ENCODE measurements at places on chromosomes 3 and 15.

GRCh38 chr3:169509780-169510692 is 153.5 kb downstream of the MECOM start:
- no peak for DNase-seq

- no peak for DNase-seq
These were observed 10.3 kb downstream of the CHP1 start for GRCh38 chr15:41241221-41241964.

GRCh38 chr15:98713585-98714001 is 65.3 kb downstream of the IGF1R start:
- DNase-seq = no peak

- no peak for DNase-seq
These were observed 195.4 kb upstream of the HES1 start for GRCh38 chr3:193940526-193940925.

- DNase-seq = no peak
These were observed 68.8 kb upstream of the IQSEC1 start for GRCh38 chr3:13141991-13142412.

GRCh38 chr3:112776000-112776399 is 70.7 kb downstream of the CD200R1L start:
- DNase-seq = peak; percentile 56

DNA sequence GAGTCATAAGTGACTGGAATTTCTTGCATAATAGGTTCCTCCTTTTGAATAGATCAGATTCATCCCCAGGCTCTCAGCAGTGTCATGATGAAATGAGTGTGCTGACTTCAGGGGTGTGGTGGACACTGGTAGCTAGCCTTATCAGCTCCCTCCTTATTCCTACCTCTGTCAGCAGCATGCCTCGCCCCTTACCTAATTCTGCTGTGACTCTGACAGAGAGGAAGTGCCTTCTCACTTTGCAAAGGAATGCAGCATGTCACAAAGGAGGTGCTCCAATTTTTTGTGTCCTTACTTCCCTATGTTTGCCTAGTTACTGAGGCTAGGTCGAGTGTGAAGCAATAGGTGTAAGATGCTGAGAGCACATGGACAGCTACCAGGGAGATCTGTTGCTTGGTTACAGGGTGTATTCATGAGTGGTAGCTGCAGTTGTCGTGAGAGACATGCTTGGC is 90.6 kb downstream of the TNFAIP8L3 start:
- peak; percentile 24 for DNase-seq

DNA sequence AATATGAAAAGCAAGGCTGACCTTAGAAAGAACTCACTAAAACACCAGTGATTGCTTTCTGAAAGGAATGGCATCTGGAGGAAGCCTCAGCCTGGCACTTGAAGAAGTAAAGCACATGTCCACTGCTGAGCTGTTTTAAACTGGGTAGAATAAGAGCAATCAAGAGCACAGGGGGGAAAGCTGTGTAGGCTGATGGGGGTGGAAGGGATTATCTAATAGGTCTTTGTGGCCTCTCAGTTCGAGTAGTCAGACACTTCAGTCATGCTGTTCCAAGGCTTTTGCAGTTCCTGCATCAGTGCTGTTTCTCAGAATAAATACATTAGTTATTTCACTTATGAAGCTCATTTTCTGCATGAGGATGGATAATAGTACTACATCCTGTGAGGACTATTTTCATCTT is 22.6 kb downstream of the CCDC191 start:
- no peak for DNase-seq

DNA sequence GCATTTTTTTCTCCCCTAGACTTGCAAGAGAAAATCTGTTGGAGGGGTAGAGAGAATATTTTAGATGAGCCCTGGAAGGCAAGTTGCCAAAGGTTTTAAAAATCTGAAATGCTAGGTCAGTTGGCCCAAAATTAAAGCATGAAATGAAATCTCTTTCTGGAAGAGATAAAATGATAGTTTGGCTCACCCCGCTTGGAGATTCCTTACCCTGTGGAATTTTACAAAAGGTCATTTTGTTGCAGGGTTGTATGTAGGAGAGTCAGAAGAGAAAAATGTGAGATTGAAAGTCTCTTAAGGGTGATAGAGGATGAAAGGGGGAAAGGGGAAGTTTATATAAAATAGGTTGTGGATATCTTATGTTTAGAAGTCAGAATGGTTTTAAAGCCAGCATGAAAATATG is 277.8 kb downstream of the CD47 start:
- no peak for DNase-seq

DNA sequence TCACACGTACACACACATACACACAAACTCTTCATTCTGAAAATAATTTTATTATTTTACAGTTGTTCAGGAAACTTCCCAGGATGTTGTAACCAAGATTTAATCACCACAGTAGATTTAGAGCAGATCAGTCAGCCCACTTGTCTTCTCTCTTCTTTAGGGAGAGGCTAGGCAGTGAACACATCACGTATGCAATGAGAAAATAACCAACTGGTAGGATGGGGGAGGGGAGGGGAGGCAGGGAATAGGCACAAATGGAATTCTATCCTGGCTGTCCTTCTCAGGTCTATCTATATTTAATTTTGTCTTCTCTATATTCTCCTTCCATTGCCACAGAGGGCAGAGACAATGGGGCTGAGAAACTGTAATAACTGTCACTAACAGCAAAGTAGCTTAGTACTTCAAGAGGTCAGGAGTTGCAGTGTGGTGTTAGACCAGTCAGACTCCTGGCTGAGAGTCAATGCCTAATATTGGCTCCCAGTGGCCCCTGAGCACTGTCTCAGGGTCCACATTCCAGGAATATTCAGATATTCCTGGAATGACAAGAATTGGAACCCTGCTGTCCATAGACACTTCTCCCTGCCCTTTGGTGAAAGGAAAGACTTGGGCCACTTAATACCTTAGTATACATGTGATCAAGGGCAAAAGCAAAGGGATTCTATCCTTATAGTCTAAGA is 2.6 kb upstream of the HCLS1 start:
- DNase-seq = no peak

DNA sequence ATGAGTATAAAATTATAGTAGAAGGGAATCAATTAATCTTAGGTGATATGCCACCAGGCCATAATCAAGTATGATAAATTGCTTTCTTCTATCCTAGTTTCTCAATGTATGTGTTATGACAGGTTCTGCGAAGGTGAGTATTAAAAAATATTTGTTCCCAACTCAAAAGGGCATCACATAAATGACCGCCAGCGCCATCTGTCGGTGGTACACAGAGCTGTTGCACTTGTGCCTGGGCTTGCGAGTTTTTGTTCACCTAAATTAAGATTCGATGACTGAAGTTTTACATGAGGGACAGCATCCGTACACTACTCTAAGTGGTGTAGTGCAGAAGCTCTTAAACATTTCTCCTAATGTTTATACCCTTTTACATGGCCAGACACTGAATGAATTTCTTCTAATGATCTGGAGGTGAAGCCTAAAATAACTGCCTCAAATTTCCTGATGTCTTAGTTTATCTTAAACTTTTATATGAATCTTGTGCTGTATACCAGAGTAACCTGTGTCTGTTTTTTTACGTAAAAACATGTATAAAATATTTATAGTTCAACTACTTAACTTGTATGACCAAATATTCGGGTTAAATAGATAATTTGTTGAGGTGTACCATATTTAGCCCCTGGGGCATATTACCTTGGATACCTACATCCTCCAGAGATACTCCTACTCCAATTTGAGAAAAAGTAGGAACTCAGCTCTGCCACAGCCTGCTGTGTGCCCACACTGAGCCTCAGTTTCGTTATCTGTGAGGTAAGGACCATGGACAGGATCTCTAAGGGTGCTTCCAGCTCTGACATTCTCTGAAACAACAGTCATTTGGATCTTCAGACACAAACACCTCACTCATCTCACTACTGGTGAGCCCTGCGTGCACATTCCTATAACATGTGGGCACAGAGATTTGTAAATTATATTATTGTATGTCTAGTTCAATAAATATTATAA is 365.6 kb downstream of the MAGI1 start:
- DNase-seq = peak; percentile 22

GRCh38 chr3:143065364-143065763 is 54.2 kb upstream of the CHST2 start:
- DNase-seq = no peak

DNA sequence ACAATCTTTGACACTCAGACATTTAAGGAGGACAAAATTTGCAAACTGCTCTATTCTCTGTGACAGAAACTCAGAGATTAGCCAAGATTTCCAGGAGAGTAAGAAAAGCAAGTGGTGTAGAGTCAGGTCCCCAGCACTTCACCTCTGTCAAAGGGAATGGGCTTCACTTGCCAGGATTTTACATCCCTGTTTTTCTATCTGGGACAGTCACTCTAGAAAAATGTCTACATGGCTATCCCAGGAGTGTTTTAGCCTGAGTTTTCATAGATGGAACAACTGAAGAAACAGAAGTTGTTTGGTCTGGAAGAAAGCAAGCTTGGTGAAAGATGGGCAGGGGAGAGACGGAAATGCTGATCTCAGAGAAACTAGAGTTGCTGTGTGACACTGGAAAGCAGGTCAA is 3.0 kb downstream of the FAM219B start:
- no peak for DNase-seq

GRCh38 chr15:74453925-74454763 is 6.8 kb downstream of the UBL7 start:
- no peak for DNase-seq

DNA sequence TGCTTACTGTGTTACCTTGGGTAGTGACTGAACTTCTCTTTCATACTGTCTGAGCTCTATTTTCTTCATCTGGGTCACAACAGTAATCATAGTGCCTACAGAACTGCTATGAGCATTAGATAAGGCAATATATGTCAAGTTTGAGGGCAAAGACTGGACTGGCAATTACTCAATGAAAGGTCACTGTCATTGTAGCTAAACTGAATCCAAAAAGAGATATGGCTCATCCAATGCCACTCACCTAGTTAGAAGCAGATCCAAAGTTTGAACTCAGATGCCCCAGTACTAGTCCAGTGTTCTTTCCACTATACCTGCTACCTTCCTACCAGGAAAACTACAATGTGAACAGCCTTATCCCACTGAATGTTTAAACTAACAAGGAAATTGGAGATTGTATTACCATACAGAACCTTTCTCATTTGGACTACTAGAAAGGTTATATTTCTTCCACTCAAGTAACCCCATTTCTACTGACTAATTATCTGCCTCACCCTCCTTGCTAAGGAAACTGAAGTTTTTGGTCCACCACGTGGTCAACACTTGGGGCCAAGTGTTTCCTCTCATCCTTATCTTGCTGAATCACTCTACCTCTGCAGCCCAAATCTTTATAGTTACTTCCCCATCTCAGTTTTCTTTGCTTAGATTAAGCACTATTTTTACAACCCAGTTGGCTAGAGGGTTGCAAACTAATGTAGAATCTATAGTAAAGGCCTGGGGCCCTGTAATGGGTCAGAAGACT is 202.3 kb upstream of the LPP start:
- no peak for DNase-seq

DNA sequence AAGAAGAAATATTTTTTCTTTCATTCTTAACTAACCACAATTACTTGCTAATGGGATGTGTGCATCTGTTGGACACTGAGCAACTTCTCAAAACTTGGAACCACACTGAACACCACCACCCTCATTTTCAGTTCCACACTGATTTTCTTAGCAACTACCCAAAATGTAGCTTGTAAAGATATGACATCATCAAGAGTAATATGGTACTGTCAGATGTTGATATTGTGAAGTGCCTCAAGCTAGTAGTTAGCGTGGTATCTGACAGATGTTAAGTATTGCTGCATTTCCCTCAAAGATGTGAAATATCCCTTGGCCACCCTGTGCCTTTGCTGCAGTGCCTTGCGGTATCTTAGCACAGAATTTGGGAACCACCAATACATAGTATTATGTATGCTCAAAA is 9.3 kb downstream of the RFTN1 start:
- DNase-seq = no peak

- peak; percentile 27 for DNase-seq
These were observed 214.4 kb upstream of the NR2E3 start for GRCh38 chr15:71595846-71596553.

DNA sequence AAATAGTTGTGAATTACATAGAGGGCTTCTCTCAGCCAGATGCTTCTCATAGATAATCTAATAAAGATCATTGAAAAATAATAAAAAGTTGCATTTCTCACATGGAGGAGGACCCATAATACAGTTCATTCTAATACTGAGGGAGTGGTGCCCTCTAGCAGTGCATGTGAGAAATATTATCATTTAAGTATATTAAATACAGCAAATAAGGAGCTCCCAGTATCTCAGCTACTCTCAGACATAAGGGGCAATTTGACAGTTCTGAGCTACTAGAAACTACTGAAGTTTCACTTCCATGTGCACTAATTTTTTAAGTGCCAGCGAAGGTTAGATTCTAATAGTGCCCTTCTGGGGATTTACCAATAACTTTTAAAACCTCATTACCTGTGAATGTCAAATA is 188.3 kb downstream of the IL5RA start:
- peak; percentile 20 for DNase-seq

DNA sequence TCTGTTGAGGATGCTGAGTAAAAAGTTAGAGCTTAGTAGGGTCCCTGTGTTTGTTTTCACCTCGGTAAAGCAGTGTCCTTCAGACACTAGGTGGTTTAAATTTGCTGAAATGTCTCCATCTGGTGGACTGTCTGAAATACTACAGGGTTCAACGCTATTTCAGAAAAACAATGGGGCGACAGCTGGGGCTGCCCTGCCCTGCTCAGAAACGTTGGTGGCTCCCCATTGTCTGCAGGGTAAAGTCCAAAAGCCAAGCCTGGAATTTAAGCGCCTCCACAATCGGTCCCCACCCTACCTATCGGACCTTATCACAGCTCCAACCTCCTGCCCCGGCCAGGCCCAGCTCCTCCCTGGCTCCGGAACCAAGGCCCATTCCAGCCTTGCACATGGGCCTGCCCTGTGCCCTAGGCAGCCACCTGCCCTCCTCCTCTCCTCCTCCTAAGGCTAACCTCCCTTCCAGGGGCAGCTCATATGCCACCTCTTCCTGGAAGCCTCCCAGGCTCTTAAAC is 4.3 kb upstream of the TSEN2 start:
- DNase-seq = peak; percentile 51

DNA sequence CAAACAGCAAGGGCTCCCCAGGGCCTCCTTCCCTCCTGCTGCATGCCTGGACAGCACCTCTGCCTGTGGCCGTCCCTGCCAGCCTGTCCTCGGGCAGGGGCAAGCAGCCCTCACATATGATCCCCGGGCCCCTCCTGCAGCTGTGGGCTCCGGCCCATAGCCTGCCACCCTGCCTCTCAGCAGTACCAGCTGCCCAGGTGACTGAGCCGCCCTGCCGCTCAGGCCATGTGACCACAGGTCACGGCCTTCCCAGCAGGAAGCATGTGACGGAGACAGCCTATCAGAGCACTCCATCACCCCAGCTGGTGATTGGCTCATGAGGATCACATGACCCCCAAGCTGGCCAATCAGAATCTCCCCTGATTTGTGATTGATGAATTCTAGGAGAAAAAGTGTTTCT is 23.9 kb downstream of the ALDH1L1 start:
- peak; percentile 51 for DNase-seq

DNA sequence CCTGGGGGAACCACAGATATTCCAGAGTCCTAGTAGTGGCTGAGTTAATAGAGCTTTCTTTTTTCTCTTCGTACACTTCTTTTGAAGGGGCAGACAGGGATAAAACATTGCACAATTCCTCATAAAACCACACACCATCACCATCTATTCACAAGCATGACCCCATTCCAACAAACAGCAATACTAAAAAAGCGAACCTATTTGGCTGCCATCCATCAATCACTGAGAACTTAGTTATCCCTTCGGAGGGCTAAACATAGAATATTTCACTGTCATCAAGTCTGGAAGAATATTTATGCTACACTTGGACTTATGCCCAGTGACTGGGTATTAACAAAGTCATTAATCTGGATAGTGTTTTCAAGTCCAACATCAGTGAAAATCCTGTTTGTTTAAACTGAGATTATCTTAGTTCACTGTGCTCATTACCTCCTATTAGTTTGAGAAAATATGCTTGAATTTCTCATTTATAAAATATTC is 80.3 kb upstream of the PRTG start:
- DNase-seq = peak; percentile 34
